ENCODE measurements at places on chromosomes 3 and 15.

DNA sequence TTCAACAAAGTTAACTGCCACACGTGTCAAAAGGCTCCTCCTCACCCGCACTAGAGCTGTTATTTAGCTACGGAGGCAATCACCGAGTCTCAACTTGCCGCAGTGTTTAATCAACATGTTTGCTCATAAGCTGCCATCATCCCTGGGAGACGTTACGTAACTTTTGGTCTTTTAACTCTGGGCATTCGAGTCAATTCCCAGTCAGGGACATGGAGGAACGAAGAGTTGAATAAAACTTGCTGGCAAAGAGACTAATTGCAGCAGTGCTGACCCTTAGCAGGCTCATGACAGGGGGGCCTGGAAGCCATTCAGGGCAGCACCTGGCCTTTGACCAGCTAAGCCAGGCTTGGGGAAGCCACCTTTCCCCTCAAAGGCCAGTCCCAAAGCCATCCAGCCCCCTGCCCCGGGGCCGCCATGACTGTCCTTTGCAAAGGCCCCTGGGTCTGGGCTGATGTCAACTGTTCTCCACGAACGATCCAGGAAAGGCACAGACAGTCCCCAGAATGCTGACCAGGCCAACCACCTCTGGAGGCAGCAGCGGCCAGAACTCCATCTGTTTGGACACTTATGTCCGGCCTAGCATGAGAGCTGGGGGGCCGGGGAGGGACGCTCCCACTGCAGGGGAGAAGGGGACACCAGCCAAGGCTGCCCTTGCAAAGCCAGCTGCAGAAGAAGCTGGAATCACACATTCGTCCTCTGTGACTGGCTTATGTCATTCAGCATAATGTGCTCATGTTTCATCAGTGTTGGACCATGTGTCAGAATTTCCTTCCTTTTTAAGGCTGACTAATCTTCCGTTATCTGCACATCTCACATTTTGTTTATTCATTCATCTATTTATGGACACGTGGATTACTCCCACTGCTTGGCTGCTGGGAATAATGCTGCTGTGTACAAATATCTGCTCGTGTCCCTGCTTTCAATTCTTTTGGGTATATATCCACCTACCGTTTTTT, 43.7 kb downstream of the PCSK6 start:
- DNase-seq, result no peak

- no peak for DNase-seq
Observed at GRCh38 chr15:90929246-90930019, 2.9 kb downstream of the HDDC3 start.

DNA sequence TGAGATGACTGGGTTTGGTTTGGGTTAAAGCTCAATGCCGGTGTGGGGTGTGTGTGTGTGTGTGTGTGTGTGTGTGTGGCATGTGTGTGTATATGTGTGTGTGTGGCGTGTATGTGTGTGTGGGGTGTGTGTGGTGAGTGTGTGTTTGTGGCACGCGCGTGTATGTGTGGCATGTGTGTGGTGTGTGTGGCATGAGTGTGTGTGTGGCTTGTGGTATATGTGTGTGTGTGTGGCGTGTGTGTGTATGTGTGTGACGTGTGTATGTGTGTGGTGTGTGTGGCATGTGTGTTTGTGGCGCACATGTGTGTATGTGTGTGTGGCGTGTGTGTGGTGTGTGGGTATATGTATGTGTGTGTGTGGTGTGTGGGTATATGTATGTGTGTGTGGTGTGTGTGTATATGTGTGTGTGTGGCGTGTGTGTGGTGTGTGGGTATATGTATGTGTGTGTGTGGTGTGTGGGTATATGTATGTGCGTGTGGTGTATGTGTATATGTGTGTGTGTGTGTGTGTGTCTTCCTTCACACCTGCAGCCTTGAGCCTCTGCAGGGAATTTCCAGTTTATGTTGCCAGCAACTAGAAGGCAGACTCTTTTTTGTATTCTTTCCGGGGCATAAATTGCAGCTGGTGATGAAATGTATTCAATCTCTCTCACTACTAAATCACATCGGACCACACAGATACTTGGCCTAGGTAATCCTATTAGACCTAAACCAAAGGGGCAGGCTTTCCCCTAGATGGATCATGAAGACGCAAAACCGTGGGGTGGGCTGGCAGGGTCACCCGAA, 34.8 kb downstream of the CHRD start:
- DNase-seq, result no peak

GRCh38 chr3:48680811-48681540, 4.7 kb downstream of the NCKIPSD start:
- DNase-seq, result no peak

- no peak for DNase-seq
Observed at GRCh38 chr3:42024591-42025351, 62.9 kb upstream of the ULK4 start.

GRCh38 chr3:194329583-194329965, 21.6 kb downstream of the CPN2 start:
- DNase-seq, result no peak

DNA sequence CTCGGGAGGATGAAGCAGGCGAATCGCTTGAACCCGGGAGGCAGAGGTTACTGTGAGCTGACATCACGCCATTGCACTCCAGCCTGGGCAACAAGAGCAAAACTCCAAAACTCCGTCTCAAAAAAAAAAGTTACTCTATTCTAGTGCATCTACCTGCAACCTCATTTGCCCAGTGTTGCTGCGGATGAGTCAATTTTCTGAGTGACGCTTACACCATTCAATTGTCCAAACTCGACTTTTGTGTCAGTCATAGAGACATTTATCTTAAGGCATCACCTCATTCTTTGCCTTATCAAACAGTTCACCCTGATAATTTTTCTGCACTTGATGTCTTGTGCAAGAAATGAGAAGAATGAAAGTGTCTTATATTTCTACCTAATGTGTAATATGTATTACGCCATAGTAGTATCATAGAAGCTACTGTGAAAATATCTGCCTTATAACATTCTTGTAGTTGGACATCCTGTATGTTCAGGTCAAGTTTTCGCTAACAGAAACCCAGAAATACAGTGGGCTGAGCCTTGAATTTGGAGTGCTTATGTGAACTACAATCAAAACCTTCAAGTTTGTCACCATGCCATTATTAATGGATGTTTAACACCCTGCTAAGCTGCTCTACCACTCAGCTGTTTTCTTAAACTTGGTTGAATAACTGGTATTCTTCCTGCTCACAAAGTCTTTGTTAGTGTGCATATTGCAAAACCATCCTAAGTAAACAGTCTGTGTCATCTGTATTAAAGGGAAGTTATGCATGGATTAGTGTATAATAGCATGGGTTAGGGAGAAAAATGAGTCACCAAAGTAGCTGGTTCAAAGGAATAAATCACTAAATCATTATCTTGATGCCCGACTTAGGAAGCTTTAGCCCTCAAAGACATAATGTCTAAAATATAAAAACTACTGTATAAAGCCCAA, 531.0 kb upstream of the NR2F2 start:
- DNase-seq, result no peak

DNA sequence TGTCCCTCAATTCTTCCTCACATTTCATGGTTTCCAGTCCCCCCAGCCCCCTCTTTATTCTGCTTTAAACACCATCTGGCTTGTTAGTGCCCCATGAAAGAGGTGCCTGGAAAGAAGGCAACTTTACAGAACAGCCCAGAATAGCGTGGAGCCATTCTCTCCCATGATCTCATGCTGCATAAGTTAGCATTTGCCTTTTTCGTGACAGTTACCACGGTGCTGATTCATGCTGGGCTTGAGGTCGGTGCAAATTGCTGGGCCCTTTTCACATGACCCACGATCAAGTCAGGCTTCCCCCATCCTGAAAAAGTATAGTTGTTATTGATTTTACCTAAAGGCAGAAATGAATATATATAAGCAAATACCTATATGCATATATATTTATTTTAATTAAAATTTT, 29.6 kb downstream of the SQOR start:
- no peak for DNase-seq

DNA sequence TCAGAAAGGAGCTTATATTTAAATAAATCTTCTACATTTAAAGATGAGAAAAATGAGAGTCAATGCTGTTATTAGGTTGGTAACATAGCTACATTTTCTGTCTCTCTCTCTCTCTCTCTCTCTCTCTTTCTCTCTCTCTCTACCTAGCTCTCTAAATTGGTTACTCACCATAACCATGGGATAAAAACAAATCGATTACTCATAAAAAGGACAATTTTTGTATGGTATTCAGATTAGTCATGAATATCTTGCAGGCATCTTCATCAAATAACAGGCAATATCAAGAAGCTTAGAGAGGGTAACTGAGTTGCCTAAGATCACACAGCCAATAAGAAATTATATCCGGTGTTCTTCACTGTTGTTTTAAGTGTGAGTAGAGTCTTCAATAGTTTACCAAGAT, 81.8 kb upstream of the ALCAM start:
- no peak for DNase-seq

DNA sequence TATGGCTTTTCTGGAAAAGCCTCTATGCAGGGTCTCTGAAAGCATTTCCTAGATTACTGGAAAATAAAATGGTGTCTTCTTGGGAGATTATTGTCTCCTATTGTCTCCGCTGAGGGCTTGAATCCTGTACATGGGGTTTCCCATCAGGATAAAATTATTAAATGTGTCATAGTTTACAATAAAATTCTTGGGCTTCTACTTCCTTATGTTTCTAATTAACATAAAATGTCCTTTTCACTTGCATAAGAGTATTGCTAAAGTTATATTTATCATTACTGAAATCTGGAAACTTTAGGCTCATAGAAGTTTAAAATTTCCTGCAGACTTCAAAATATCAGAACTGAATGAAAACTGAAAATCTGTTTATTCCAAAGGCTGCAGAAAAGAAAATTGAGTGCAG, 595.5 kb upstream of the AGTR1 start:
- no peak for DNase-seq

- no peak for DNase-seq
Observed at GRCh38 chr15:25184356-25185155, 229.8 kb downstream of the SNRPN start.

DNA sequence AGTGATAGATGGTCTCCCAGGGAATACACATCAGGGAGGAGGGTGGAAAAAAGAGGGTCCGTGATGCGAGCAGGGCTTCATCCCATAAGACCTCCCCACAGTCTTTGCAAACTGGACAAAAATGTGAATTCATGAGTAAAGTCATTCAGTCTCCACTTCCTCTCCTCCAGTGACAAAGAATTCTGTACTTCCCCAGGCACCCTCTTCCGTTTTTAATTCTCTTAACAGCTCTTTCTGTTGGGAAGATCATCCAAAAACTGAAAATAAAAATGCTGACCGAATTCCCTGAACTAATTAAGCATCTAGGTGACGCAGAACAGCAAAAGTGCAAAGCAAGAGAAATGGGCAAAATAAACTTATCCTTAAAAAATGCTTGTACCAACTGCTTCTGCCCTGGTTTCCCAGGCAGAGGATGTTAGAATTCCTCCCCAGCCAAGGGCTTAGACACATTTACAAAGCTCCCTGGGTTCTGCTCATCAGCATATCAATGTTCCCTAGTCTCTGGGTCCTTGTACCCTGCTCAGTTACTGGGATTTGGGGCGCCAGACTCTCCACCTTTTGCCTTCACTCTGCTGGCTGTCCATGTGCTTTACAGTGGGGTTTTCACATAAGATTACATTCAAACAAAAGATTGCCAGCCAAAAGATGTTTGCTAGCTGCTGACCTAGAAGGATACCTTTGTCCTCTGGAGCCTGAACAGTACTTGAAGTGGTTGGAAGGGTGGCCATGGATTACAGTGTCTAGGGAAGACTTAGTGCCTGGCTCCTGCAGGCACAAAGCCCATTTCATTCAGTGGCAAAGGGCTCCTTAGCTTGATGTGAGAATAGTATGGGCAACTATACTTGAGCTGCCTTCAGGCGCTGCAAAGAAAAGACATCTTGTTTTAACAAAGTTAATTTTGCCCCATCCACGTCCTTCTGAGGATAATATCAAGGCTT, 69.4 kb downstream of the ARNT2 start:
- DNase-seq, result no peak

DNA sequence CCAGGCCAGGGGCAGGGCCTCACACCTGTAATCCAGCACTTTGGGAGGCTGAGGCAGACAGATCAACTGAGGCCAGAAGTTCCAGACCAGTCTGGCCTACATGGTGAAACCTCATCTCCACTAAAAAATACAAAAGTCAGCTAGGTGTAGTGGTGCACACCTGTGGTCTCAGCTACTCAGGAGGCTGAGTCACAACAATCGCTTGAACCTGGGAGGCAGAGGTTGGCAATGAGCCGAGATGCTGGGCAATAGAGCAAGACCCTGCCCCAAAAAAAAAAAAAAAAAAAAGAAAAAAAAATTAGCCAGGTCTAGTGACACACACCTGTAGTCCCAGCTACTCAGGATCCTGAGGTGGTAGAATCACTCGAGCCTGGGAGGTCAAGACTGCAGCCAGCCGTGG, 18.8 kb downstream of the MYO9A start:
- no peak for DNase-seq

GRCh38 chr15:36911322-36911944, 188.9 kb downstream of the MEIS2 start:
- DNase-seq, result no peak

GRCh38 chr3:36700537-36701248, 63.7 kb downstream of the DCLK3 start:
- DNase-seq, result peak; percentile 47

DNA sequence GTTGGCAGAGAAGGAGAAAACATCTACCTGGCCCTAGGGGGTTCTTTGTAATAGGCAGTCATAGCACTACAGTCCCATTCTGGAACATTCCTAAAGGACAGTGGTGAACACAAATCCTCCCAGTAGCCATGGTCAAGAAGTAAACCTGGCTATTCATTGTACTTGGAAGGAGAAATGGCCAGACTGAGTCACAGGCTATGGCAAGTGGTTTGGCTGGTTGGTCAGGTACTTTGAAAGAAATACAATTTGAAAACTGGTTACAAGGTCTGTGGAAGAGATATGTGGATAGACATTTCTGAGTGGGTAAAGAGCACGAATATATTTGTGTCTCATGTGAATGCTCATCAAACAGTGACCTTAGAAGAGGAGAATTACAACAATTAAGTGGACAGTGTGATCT, 33.0 kb upstream of the FAN1 start:
- no peak for DNase-seq

DNA sequence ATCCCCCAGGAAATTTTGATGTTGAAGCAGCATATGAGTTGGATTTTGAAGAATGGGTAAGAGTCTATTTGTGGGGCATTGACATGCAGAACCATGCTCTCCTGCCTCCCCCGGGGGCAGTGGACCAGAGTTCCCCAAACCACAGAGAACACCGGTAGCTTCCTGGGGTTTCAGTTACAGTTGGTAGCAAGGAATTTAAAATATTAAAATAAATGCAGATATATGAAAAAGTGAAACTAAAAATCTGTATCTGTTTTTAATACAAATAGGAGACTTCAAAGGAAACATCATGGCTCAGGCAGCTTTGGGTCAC, 37.4 kb downstream of the SLC9A9 start:
- DNase-seq, result no peak

- no peak for DNase-seq
Observed at GRCh38 chr3:83023086-83023485, 1261.6 kb upstream of the GBE1 start.

- no peak for DNase-seq
Observed at GRCh38 chr15:73983211-73983727, 8.8 kb downstream of the STOML1 start.

DNA sequence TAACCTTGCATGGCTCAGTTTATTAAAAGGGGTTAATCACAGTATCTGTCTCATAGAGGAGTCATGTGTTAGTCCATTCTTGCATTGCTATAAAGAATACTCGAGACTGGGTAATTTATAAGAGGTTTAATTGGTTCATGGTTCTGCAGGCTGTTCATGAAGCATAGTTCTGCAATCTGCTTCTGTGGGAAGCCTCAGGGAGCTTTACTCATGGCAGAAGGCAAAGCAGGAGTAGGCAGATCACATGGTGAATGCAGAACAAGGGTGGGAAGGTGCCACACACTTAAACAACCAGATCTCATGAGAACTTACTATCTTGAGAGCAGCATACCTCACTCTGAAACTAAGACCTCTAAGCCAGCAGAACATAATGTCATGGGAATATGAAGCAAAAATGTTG, 42.2 kb upstream of the PTX3 start:
- DNase-seq, result no peak
